Kasumi-1 (cell line): ENCODE measurements at places on chromosomes 2 and 18.

DNA sequence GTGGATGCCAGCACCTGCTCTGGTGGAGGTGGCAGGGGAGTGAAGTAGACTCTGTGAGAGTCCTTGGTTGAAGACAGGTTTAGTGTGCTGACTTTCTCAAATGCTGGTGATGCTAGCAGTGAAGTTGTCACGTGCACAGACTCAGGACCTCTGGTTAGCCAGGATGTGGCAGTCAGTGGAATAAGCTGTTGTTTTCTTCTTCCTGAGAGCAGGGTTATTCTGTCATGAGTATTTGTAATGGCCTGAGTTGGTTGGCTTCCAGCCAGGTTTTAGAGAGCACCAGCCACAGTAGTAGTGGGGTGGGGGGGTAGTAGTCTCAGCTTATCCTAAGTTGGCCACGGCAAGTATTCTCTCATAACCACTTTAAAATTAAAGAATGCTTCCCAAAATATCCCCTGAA is 238.5 kb upstream of the FBXO11 start:
- DNase-seq = no peak

GRCh38 chr18:39596891-39597290 is 2031.3 kb upstream of the CELF4 start:
- no peak for DNase-seq

- DNase-seq = peak; percentile 22
Measured at GRCh38 chr18:12314591-12315305, 6.7 kb downstream of the TUBB6 start.

DNA sequence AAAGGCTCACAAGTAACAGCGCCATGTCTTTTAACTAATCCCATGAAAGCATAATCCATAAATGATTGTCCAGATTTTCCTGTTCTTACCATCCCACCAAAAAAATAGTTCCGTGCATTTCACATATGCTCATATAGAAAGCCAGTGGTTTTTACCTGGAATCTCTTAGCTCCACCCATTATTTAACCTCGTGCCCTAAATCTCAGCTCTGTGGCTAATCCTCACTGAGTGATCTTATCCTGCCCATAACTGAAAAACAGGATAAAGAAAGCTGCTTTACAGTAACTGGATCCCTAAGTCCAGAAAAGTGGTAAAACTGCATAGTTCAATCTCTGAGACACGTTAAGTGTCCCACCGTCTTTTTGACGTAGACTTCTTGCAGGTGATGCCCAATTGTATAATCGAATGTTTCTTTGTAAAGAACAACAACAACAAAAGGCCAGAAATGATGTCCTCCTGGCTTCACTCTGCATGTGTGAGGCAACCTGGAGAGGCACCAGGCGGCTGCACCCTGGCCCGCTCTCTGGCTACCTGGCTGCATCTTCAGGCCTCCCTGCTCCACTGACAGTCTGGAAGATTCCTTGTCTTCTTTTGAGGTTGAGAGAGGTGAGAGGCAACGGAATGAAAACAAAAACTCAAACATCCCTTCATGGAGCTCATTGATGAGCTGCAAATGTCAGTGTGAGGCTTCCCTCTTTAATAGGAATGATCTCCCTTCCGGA is 38.6 kb downstream of the FEZ2 start:
- DNase-seq = no peak

DNA sequence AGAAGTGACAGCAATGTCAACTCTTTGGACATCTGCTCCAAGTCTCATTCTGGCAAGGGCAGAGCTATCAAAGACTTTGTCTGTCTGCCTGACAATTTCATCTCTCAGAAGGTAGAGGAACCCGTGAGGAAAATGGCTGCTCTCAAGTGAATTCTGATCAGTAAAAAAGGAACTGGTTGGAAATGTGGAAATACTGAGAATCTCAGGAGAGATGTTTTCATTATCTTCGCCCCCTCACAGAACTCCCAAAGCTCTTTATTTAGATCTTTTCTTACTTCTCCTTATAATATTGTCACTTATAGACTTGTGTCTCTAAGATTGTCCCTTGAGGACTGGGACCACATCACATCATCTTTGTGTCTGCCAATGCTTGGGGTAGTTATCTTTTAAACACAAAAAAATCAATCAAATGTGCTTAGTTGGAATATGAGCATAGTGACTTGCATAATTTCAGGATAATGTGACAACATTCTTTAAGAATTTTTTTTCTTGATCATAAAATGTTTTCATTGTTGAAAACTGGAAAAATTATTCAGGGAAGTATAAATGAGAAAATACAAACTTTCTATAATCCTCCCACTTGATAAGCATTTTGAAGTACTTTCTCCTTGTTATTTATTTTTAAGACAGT is 68.2 kb upstream of the ITGB6 start:
- no peak for DNase-seq

DNA sequence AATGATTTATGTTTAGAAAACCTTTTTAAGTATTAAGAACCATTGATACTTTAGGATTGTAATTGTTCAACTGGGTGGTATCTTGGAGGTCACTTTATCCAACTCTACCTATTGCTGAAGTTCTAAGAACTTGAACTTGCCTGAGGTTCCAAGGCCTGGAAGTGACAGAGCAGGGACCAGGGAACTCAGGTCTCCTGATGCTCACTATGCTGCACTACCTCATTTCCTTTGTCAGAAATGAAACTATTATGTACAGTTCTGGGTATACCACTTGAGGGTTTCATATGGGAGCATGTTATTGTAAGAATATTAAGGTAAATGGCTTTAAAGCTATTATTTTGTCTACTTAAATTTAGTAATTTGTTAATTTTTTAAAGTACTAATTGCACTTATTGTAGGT is 3.0 kb downstream of the MBD5 start:
- no peak for DNase-seq

DNA sequence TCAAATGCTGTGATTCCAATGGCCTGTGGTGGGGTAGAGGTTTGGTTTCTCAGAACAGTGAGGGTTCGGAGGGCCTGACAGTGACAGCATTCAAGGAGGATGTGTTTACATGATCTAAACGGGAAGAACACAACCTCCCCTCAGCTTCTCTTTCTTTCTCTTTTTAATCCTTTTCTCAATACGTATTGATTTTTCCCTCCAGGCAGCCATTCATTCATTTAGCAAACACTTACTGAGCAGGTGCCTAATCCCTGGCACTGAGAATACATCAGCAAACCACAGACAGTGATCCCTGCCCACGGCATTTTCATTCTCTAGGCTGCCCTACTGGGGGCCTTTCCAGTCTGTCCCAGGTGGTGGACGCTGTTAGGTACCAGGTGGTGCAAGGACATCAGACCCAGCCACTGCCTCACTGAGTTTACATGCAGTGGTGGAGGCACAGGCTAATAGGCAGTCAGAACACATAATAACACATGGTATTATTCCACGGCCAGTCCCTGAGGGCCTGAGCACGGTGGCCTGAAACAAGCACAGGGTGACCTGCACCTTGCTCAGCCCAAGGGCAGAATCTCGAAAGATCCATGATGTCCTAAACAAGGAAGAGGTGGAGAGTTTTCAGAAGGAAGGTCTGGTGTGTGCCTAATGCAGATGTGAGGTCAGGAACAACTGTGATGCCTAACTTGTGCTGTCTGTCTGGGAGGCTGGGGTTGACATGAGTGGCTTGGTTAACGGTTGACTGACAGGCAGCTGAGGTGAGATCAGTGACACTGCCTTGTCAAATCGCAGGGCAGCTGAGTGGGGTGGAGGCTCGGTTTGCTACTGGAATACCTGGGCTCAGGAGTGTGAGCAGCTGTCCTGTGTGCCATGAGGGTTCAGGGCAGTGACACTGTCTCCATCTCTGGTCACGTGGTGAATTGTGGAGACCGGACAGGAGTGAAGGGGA is 785.5 kb upstream of the HS6ST1 start:
- DNase-seq = no peak

DNA sequence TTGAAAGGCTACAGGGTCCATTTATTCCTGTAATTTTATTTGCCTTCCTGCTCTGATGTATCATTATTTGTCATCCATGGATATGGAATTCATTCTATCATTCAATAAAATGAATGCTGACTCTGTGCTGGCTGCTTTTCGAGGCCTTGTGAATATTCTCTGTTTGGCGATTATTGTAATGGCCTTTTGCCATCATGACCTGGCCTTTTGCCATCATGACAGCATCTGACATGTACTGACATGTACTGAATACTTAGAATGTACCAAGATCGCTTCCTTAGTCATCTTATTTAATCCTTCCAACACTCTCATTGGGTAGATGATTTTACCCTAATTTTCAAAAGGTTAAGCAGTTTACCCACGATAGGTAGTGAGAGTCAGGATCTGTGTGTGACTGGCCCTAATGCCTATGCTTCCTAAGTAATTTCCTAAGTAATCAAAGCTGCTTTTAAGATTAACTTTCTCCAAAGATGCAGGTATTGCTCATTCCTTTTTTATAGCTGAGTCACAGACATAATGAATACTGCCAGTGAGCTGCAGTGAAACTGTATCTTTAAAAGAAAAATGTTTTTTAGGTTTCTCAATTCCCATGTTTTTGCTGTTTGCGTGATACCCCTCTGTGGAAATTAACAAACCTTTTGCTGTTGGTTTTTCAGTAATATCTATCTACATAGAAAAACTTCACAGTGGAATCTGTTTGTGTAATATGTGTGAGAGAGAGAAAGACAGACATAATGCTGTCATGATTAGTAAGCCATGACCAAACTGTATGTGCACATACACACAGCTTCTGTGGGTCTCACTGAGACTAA is 127.8 kb downstream of the CERS6 start:
- DNase-seq = no peak

DNA sequence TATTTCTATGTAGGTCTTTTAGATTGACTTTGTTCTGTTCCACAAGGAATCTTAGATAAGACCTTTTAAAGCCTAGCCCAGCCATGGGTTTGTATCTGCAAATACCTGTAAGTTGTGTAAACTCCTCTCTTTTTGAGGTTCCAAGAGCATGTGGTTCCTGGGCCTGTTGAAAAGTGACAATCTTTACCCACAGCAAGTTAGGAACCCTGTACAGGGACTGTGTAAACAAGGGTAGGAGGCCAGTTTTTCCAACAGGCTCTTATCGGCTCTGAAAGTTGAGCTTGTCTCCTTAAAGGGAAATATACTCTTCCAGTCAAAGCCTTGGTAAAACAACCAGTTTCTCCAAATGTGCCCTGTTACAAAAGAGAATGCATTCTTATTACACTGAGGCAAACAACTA is 15.3 kb upstream of the ASXL3 start:
- DNase-seq = no peak

- no peak for DNase-seq
Measured at GRCh38 chr2:65536596-65536995, 104.2 kb upstream of the SPRED2 start.

DNA sequence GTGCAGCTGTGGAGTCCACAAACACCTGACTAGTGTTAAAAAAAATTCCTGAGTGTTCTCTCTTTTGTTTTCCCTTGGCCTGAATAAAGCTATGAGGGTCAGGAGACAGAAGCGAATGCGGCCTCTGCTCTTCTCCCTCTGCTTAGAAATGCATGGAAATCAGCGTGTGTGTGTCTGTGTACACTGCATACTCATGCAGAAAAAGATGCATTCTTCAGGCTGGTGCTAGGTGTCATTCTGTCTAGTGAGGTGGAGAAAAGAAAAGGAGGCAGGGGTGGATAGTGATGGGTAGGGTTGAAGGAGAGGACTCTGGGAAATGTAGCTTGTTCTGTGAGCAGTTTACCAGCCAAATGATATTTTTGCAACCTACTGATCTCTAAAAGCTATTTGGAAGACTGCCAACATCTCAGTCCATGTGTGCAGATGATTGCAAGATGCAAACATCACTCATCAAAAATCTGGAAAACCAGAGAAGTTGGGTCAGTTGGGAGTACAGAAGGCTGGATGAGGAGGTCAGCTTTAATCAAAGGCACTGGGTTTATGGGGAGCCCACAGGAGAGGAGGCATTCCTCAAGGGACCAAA is 177.7 kb downstream of the INSIG2 start:
- DNase-seq = no peak

GRCh38 chr2:177422271-177422670 is 29.7 kb downstream of the AGPS start:
- DNase-seq = no peak

DNA sequence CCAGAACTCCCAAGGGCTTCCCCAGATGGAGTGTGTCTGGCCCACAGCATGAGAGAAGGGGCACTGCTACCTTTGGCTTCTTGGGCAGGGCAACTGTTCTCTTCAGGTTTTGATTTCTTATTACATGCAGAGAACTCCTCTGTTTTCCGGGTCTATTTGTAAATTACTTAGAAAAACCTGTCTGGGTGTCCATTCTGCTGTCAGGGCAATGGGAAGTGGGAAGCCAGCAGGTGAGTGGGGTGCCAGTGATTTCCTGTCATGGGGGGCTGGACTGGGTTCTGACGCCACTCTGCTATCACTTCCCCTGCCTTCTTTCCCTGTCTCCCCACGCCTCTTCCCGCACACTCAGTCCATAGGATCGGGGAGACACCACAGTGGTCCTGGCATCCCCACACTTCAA is 58.0 kb upstream of the LGALSL start:
- no peak for DNase-seq

DNA sequence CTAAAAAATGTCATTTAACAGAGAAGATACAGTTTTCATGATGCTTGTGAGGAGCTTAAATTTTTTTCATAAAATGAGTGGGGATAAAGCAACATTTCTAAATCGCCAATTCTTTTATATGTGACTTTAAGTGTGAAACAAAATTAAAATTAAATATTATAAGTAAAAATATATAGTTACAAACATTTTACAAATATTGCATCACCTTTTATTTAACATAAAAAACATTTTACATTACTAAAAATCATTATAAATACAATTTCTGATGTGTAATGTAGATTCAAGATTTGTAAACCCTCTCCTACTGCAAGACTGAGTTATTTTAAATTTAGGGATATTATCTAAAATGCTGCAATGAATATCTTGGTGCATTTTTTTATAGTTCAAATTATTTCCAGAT is 44.4 kb upstream of the GATA6 start:
- no peak for DNase-seq

DNA sequence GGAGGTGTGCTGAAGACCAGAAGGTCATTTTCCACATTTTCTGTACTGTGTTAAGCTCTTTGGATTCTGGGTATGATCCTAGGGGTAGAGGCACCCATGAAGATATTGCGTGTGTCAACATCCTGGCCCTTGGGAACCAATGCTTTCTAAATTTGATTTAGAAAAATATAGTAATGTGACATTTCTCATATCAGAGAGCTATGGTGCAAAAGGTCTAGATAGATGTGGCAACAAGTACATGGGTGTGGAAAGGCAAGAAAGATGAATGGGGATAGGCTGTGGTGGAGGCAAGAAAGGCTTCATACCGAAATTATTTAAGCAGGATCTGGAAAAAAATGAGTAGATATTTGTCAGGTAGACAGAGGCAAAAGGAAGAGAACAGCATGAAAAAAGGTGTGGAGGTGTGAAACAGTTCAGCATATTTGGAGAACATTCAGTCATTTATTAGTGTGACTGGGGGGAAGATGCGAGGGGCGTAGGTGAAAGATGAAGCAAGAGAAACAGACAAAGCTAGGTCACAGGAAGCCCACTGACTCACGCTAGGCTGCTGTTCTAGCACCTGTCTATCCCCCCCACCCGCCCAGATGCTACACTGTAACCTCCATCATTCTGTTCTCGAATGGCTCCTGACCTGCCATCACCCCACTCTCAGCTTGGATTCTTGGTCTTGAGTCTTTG is 11.7 kb downstream of the DOK1 start:
- DNase-seq = no peak
